CD4-positive, alpha-beta T cell (primary cell): ENCODE measurements at places on chromosomes 5 and 9. TPM values are rescaled to one million over a fixed set of nuclear protein-coding genes. Genes with fewer than 3 reads are reported as not detected.
A peak's percentile ranks its signal among the peaks of the same experiment; 100 is the strongest.

MYMK gene
- not detected for total RNA-seq

CACNA1B gene
- total RNA-seq, result not detected

PCDHGB3 gene
- total RNA-seq, result 0.28 TPM

BNC2 gene
- total RNA-seq, result not detected

- H3K4me1 ChIP-seq, result no peaks in the 10 kb centered on the region
- no peaks in the 10 kb centered on the region for H3K36me3 ChIP-seq
- no peaks in the 10 kb centered on the region for H3K27me3 ChIP-seq
- no peak overlapping the region for H3K4me3 ChIP-seq
- H3K27ac ChIP-seq, result no peak overlapping the region
These were observed 198.5 kb downstream of the SPOCK1 start for GRCh38 chr5:137300411-137301240.

DNA sequence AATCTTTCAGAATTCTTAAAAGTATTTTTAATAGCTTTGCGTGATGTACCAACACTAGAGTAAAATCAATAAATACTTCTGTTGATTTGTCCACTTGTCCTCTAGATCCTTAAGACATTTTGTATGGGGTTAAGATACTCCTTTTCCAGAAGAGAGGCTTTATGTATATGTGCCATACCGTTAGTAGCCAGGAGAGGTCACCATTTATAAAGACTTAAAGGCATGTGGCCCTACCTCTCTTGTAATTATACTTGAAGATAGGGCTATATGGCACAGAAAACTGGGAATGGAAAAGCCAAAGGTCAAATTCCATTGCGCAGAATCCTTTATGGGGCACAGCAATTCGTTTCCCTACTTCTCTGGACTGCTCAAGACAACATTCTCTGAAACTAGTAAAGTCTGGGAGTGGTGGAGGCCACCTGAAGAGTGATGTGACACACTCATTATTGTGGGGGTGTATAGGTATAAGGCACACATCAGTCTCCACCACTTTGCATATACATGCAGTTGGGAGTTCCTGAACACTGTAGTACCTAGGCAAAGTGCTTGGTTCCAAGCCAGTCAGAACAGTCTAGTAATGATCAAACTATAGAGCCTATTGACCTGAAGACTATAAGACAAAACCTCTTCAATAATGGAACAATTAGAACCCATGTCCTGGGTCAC, 140.1 kb upstream of the FBXL17 start:
- H3K27ac ChIP-seq, result no peak overlapping the region
- DNase-seq, result peak; percentile 45
- no peaks in the 10 kb centered on the region for H3K27me3 ChIP-seq
- no peak overlapping the region for H3K4me3 ChIP-seq

- no peaks in the 10 kb centered on the region for H3K36me3 ChIP-seq
- no peak overlapping the region for H3K27ac ChIP-seq
- H3K27me3 ChIP-seq, result no peaks in the 10 kb centered on the region
- no peak for DNase-seq
- H3K4me1 ChIP-seq, result no peaks in the 10 kb centered on the region
These were observed 43.9 kb downstream of the PNPLA7 start for GRCh38 chr9:137506274-137506673.

GRCh38 chr5:36531401-36531800, 75.0 kb upstream of the SLC1A3 start:
- H3K27me3 ChIP-seq, result no peaks in the 10 kb centered on the region
- H3K4me1 ChIP-seq, result no peaks in the 10 kb centered on the region
- H3K4me3 ChIP-seq, result no peak overlapping the region
- no peak for DNase-seq
- no peak overlapping the region for H3K27ac ChIP-seq

- H3K27me3 ChIP-seq, result peaks cover 3% of the 10 kb centered on the region
- no peak overlapping the region for H3K27ac ChIP-seq
- H3K4me3 ChIP-seq, result no peak overlapping the region
- no peak for DNase-seq
These were observed 107.1 kb upstream of the LMX1B start for GRCh38 chr9:126506361-126507317.
